ENCODE measurements at places on chromosomes 13 and 19. TPM values are rescaled to one million over a fixed set of nuclear protein-coding genes. Genes with fewer than 3 reads are reported as not detected.

- DNase-seq: no peak
Observed at GRCh38 chr13:72342364-72342763, 385.1 kb downstream of the MZT1 start.

The TMEM150B gene
- total RNA-seq: not detected

GRCh38 chr13:44157606-44158005 is 216.0 kb upstream of the SERP2 start:
- DNase-seq: peak; percentile 33

DNA sequence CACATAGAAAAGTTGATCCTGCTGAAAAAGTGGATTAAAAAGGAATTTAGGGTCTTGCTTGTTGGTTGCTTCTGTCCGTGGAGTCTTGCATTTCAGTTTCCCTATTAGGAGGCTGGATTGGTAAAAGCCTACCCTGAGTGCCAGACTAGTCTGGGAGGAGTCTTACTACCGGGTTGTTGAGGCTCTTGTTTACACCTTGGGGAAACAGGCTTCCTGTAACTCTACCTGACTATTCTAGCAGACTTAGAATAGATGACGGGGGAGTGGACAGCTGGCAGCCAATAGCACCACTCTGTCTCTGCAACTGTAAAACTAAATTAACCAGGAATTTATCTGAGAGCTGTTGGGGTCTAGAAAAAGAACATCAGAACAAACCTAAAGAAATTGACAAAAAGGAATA is 11.3 kb upstream of the MPHOSPH8 start:
- DNase-seq: no peak

The SMIM17 gene
- 0.48 TPM for total RNA-seq

DNA sequence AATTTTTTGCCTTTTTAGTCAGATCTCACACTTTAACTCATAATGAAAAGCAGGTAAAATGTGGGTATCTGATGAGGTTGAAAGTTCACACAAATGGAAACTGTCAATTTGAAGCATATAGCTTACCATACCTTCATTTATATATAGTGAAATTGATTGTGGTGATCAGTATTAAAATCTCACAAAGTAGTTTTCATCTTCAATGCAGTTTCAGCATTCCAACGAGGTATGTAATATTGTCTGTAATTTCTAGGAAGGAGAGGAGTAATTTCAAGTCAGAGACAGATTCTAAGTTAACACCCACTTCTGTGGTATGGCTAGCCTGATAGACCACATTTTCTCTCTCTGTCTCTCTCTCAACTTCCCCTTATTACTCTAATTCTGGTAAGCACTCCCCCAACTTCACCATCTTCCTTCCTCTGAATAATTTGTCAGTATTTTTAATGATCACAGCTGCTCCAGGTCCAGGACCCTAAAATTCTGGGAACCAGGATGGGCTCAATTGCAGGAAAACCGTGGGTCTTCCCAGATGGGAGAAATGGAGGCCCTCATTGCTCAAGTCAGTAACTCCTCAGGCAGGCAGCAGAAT is 455.7 kb downstream of the FGF9 start:
- DNase-seq: no peak

DNA sequence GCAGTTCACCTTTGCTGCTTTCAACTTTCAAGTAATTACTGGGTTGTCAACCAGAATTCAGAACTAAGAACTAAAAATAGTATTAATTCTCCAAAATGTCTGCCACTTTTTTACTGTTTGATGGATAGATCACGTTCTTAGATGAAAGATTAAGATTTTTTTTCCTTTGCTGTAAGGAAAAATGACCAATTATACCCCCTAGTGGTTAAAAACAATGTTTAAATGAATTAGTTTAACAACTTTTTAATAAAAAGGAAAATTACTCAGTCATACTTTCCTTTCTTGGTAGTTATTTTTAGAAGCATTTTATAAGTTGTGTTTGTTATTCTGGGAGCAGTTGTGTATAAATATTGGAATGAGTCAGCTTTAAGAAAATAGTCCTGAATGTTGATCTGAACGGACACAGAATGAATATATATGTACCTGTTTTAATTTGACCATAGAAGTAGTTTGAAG is 4.6 kb downstream of the TM9SF2 start:
- no peak for DNase-seq

GRCh38 chr13:93945621-93946020 is 533.9 kb downstream of the DCT start:
- DNase-seq: no peak

The LMTK3 gene
- 0.05 TPM for total RNA-seq

GRCh38 chr13:33730147-33730546 is 87.8 kb upstream of the RFC3 start:
- DNase-seq: no peak

- no peak for DNase-seq
Observed at GRCh38 chr13:46062185-46062584, 9.6 kb upstream of the ZC3H13 start.

GRCh38 chr13:65653613-65654012 is 1576.5 kb downstream of the PCDH9 start:
- no peak for DNase-seq

DNA sequence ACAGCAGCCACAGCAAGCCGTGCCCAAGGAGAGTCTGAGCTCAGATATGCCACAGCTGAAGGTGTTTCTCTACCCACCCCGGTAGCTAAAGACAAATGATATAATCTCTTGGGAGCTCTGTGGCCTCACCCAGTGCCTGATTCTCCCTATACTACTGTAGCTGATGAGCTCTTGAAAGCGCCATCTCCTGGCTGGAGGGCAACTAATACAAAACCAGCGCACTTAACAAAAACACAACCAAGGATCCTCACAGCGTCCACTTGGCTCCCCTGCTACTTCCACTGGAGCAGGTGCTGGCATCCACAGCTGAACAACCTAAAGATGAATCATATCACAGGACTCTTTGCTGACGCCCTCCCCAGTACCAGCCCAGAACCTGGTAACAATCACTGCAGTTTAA is 1212.0 kb downstream of the PCDH17 start:
- no peak for DNase-seq

The PRKCG gene
- not detected for total RNA-seq

The JSRP1 gene
- 303 TPM for total RNA-seq

The SIAH3 gene
- total RNA-seq: not detected

The KCNRG gene
- total RNA-seq: not detected

GRCh38 chr19:4267901-4268815 is 10.9 kb upstream of the SHD start:
- DNase-seq: no peak

- peak; percentile 66 for DNase-seq
Observed at GRCh38 chr19:2266183-2266993, 10.2 kb upstream of the JSRP1 start.

The DPF1 gene
- 1.2 TPM for total RNA-seq

GRCh38 chr13:79287939-79288795 is 117.9 kb downstream of the RBM26 start:
- DNase-seq: no peak

DNA sequence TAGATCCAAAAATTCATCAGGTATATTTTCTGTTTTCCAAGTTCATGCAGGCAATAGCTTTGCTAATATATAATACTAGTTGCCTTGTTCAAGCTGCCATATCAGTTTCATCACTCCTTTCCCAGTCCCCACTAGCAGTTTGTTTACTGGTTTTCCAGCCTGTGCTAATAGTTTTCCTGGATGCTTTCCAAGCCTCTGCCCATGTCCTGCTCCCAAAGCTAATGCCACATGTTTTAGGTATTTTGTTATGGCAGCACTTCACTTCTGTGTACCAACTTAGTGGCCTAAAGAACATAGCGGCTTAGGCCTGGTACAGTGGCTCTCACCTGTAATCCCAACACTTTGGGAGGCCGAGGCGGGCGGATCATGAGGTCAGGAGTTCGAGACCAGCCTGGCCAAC is 28.1 kb upstream of the ZNF527 start:
- peak; percentile 70 for DNase-seq

DNA sequence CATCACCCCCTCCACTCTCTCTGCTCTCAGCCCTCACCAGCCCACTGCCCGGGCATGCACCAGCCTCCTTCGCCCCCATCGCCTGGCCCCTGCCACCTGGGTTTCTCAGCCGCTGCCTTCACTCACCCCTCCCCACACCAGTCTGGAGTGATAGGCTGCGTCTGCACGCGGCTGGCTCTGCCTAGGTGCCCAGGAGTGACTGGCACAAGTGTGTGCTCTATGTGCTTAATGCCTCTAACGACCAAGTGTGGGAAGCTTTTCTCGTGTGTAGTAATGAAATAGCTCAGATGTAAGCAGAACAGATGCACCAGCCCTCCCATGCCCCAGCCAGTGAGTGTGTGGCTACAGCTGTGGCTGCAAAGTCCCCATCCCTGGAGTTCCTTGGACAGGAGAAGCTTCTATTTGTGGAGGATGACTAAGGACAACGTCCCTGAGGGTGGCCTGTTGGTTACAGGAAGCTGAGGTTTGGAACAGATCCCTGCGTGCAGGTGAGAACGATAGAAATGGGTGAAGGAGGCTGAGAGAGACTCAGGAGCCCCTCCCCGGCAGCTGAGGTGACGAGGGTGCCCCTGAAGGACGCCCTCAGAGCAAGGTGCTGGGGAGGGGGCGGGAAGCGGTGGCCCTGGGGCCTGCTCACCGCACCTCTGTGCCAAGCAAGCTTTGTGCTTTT is 35.6 kb downstream of the ATP11A start:
- peak; percentile 96 for DNase-seq

The IGSF23 gene
- 5.4 TPM for total RNA-seq

DNA sequence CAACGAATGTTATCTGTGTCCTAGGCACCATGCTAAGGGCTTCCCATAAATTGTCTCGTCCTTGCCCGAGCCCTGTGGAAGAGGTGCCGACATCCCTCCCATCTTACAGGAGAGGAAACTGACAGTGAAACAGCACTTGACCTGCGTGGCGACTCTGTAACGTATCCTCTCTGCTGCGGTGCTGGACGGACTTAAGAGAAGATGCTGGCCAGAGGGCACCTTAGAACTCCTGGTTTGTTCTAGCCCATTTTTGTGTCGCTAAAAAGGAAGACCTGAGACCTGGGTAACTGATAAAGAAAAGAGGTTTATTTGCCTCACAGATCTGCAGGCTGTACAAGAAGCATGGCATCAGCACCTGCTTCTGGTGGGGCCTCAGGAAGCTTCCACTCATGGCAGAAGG is 68.6 kb downstream of the KCTD15 start:
- no peak for DNase-seq

DNA sequence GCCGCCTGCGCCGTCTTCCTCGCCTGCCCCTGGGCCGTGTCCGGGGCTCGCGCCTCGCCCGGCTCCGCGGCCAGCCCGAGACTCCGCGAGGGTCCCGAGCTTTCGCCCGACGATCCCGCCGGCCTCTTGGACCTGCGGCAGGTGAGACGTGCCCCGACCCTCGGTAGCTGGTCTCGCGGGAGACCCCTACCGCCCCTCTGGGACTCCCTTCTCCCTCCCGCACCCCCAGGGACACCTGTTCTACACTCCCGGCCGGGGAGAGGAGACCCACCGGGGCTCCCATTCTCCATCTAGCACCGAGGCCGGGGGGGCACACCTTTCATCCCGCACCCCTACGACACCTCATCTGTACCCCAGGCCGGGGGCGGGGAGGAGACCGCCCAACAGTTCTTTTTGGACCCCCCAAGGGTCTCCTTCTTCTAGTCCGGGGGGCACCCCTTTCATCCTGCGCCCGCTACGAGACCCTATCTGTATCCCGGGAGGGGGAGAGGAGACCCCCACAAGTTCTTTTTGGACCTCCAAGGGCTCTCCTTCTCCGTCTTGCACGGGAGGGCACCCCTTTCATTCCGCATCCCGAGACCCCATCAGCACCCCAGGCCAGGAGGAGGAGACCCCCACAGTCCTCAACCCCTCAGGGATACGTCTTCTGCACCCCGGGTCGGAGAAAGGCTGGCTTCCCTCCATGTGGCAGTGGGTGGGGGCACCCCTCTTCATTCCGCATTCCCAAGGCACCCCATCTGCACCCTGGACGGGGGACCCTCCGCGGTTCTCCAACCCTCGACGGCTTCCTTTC is 533 bp downstream of the TNFSF9 start:
- no peak for DNase-seq

DNA sequence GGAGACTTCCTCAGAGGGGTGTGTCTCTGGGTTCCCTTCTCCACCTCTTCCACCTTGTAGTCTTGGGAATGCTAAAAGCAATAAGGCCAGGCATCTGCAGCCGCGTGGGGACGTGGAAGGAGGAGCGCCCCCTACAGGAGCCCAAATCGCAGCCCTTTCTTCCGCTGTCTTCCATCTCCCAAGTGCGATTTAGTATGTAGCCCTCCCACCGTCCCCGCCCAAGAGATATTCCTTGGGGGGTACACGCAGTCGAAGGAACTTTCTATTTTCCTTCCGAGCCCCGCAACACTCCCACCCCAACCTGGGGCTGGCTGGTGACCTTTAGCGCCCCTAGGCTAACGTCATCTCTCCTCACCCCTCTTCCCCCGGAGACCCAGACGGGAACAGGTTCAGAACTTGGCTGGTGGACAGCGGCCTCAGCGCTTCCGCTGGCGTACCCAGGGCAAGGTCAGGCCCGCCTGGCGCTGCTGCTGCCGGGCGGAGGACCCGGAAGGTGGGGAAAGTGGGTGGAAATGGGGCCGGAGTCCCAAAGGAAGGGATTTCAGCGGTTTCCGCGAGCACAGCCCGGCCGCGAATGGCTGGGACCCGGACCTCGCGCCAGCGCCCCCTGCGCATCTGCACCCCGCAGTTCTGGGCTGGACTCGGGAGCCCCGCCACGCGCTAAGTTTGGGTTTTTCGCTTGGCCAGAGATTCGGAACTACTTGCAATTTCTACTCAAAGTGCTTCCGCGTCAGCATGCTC is 2.1 kb upstream of the PCDH8 start:
- DNase-seq: peak; percentile 65

- no peak for DNase-seq
Observed at GRCh38 chr19:44553478-44554171, 24.1 kb upstream of the CEACAM20 start.

The ALOX5AP gene
- not detected for total RNA-seq

- no peak for DNase-seq
Observed at GRCh38 chr19:32406161-32407003, 812 bp downstream of the DPY19L3 start.

The WDR88 gene
- not detected for total RNA-seq

The POMP gene
- 90.0 TPM for total RNA-seq

GRCh38 chr19:17348700-17349099 is 11.3 kb downstream of the GTPBP3 start:
- DNase-seq: peak; percentile 65

GRCh38 chr13:93305886-93306285 is 79.3 kb downstream of the GPC6 start:
- no peak for DNase-seq
